ENCODE measurements at places on chromosomes 7 and 10.

GRCh38 chr7:20562461-20562860, 53.0 kb upstream of the ABCB5 start:
- no peak for DNase-seq

GRCh38 chr7:2915023-2915422, 70.9 kb upstream of the GNA12 start:
- DNase-seq: no peak

DNA sequence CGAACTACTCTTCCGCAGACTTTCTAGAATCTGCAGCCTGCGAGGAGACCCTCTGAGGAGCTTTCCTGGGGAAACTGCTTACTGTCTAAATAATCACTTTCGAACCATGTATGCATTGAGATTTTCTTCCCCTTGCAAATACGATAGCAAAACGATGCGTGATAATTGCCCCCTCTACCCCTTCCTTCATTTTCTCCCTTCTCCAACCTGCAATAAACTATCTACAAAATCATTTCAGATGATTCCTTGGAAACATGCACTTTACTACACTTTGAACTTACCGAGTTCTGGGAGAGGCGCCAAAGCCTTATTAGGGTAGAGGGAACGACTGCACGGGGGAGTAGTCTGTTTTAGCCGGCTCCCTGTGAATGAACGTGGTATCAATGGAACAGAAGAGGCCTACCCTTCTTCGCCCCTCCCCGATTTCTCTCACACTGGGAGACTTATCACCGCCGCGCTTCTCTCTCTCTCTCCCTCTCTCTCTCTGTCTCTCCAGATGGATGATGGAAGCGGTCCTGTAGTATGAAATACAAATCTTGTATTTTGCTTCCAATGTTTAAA, at the start of gene FGFBP3:
Gene FGFBP3 (minus strand): TSS at position 370 of the 561 bp plus-strand sequence. CDS start 517 bp downstream, outside the sequence.
- peak; percentile 9 for DNase-seq

GRCh38 chr10:9766762-9767161, 1250.9 kb upstream of the CELF2 start:
- no peak for DNase-seq

- DNase-seq: no peak
Observed at GRCh38 chr7:81014266-81014665, 95.4 kb upstream of the SEMA3C start.

DNA sequence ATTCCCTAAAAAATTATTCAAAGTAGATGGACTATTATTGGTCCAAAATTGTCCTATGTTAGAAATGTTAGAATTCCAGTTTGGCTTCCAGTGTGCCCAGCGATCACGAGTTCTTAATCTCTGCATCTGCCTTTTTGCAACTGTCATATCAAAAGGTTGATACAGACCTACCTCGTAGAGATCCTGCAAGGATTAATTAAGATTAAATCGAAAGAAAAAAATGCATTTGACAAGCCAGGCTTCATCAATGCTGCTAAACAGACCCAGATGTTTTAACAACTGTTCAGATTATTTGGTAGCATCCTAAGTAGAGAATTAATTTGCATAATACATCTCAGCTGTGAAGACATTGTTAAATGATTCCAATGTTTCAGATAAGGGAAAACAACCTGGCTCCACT, 336.5 kb downstream of the CRPPA start:
- DNase-seq: no peak

- DNase-seq: no peak
Observed at GRCh38 chr7:81201188-81201587, 282.3 kb upstream of the SEMA3C start.

- no peak for DNase-seq
Observed at GRCh38 chr10:130924138-130924819, 387.2 kb downstream of the TCERG1L start.

DNA sequence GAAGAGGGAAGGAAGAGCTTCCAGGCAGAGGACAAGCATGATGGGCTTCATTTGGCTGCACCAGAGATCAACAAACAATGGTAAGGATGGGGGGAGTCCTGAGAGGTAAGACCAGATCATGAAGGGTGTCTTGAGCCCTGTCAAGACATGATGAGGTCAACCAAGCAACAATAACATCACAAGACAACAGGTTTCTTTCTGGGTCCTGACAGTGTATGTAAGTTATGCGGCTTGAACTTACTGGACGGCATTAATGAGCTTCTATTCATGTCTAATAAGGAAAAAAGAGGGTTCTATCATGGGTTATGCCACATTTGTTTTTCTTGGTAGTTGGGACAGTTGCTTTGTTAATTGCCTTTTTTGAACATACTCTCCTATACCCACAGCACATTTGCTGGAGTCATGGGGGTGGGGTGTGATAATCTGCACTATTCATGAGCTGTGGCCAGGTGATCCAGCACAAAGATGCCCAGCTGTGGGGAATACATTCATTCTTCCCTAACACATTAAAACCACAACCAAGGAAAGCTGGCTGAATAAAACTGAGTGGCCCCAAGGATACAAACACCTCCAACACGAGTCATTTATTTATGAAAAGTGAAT, 168.8 kb upstream of the KLF14 start:
- no peak for DNase-seq

- DNase-seq: no peak
Observed at GRCh38 chr10:77661674-77662073, 24.1 kb upstream of the KCNMA1 start.

GRCh38 chr7:16993543-16993942, 111.8 kb upstream of the AGR3 start:
- no peak for DNase-seq

DNA sequence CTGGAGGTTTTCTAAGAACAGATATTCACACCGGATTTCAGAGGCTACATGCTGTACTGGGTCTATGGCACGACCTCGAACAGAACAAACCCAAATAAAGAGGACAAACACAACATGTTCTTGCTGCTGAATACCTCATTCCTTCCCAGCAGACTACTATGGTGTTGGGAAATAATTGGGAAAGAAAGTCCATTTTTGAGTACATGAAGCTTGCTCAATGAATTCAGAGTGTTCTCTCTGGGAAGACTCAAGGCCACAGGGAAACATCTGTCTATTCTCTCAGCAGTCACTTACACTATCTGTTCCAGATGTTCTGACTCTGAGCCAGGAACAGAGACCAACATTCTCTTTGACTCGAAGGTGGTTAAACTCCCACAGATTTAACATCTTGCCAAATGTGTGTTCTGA, 30.9 kb downstream of the LAMB1 start:
- no peak for DNase-seq

DNA sequence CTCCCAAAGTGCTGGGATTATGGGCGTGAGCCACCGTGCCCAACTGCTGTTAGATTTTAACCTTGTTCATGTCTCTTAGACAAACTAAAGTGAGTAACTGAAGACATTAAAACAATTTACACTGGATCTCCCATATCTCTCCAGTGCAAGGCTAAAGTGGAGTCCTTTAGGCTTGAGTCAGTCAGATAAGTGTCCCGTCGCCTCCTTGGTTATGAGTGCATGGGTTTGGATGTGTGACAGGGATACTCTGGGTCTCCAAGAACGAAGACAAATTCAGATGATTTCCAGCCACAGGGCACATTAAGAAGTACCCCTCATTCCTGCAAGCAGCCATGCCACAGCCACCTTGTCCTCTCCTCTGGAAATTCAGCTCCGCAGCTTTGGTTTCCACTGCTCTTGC, 66.1 kb upstream of the PDZD8 start:
- no peak for DNase-seq

- DNase-seq: no peak
Observed at GRCh38 chr10:94383530-94383929, 18.8 kb upstream of the TBC1D12 start.

- DNase-seq: peak; percentile 29
Observed at GRCh38 chr7:68730194-68730593, 868.1 kb upstream of the AUTS2 start.

GRCh38 chr7:17069146-17069545, 187.4 kb upstream of the AGR3 start:
- DNase-seq: no peak

DNA sequence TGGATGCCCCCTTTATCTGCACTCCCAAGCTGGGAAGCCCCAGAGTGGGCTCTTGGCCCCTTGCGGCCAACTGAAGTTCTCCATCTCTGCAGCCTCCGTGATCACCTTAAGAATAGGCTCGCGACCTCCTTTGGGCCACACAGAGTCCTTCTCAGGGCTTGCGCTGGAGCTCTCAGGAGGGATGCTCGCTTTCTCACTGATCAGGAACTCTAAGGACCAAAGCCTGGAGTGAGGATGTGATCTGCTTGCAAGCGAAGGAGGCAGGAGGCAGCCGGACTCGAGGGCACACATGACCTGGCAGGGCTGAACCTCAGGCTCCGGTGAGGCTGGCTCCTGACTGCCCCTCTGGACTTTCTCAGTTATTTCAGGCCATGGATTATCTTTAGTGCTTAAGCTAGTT, 192.1 kb upstream of the MKI67 start:
- no peak for DNase-seq

DNA sequence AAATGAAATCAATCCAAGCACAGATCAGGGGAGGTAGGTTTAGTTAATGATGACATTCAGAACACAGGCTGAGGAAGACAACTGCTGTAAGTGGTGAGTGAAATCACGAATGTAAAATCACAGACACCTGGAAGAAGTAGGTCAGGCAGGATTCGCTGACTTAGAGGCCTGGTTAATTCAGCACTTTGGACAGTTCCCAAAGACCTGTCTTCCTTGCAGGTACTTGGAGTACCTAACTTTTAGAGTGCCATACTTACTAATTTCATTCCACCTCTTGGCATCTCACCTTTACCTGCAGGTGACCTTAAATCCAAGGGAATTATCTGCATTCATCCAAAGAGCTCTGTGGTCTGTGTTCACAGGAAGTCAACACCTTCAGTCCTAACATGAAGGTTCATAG, 822.3 kb downstream of the PHTF2 start:
- no peak for DNase-seq

DNA sequence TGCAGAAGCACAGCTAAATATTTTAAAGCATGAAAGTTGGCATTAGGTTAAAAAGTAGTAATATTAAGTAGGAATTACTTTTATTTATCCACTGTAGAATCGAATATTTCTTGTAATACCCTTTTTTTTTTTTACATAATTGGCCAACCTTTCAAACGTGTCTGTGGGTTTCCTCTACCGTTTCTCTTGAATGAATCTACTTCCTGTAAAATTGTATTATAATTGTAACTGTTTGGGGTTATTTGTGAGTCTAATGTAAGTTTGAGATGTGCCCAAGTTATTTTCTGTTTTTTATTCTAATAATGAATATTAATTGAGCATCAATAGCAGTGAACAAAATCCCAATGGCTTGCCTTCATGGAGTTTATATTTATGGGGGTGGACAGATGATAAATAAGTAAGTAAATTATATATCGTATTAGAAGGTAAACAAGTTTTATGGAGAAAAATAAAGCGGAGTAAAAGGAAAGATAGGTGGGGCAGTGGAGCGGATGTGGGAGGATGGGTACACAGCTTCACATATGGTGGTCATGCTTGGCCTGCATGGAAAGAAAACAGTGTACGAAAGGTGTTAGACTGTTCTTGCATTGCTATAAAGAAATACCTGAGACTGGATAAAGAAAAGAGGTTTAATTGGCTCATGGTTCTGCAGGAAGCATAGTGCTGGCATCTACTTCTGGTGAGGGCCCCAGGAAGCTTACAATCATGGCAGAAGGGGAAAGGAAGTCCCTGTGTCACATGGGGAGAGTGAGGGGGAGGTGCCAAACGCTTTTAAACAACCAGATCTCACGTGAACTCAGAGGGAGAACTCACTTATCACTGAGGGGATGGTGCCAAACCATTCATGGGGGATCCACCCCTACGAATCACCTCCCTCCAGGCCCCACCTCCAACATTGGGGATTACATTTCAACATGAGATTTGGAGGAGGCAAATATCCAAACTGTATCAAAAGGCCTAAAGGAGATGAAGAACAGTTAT, 5.4 kb downstream of the TSPAN13 start:
- no peak for DNase-seq

DNA sequence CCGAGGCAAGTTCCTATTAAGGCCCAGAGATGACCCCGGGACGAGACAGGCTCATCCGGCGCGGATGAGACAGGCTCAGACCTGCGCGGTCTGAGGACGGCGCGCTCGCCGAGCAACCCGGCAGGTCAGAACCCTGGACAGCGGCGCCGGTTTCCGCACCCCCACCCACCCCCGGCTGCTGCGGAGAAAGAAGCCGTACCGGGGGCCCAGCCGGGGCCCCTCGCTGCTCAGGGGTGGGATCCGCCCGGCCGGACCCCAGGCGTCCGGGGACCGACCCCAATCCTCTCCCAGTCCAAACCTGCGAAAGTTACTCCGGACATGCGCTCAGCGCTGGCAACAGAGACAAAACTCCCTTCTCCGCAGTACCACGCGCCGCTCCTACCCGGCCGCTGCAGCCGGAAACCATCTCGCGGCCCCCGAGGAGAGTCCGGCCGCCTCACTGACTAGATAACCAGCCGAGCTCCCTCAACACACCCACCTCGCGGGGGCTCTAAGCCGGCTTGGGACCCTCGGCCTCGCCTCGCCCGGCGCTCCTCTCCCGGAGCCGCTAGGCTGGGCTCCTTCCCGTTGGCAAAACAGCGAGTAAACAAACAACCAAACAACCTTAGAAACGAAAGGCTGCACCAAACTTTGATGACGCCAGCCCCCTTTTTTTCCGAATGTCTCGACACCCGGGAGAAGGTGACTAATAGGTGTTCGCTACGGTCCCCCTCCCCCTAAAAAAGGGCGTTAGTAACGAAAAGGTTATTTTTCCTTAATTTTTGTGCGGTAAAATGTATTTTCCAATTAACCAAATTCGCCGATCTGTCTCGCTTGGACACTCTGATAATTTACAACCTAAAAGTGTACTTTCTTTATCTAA, 2.3 kb upstream of the DRGX start:
- no peak for DNase-seq

DNA sequence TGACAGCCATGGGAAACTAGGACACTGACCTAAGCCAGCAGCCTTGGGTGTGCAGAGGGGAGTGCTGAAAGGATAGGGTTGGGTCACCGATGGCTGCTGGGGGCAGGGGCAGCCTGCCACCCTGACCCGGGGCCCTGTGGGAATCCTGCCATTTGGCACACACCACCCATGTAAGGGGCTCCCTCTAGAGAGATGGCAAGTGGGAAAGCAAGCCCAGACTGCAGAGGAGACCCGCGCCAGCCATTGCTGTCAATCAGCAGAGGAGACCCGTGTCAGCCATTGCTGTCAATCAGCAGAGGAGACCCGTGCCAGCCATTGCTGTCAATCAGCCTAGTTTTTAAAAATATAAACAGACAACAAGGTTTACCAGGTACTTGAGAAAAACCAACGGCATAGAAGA, 27.4 kb upstream of the PRKAG2 start:
- no peak for DNase-seq

GRCh38 chr7:83036721-83037380, 125.8 kb downstream of the PCLO start:
- DNase-seq: no peak

DNA sequence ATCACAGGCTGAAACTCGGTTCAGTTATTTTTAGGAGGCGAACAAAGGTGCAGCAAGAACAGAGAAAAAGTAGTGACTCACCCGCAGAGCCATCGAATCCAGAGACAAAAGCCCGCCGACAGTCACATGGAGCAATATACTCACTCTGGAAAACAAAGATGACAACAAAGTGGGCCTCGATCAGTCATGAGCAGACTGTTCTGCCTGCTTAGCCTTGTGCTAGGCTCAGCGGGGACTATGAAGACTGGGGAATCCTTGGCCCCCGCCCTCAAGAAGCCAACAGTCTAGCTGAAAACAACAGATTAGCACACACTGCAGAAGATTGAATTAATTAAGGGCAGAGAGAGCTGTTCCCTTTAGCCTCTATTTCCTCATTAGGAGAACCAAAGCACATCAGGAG, 30.4 kb downstream of the XPNPEP1 start:
- no peak for DNase-seq

GRCh38 chr7:17646253-17646956, 293.9 kb downstream of the SNX13 start:
- no peak for DNase-seq
